RKO (cell line): ENCODE measurements at places on chromosomes 13 and 19.

- no peak for DNase-seq
Measured at GRCh38 chr13:68380041-68380973, 1150.2 kb upstream of the PCDH9 start.

GRCh38 chr19:13610039-13610691 is 103.9 kb upstream of the CACNA1A start:
- no peak for DNase-seq

DNA sequence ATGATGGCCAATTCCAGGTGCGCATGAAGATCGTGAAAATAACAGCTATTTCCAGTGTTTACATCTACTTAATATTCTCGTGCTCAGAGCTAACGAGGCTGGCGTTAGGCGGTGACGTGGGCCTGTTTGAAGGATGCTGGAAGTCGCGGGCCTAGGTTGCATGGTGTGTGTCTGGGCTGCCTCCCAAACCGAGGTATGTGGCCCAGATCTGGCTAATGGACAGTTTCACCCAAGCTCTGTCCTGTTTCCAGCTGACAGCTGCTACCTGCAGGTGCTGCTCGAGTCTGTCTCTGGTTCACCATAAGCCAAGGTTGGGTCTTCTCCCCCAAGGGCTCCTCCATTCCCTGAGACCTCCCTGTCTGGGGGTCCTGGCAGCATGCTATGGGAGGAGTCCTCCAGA is 40.5 kb upstream of the KCTD15 start:
- DNase-seq = no peak

GRCh38 chr13:19068691-19069090 is 112.9 kb downstream of the TUBA3C start:
- DNase-seq = no peak

GRCh38 chr19:7442423-7442822 is 46.4 kb downstream of the PEX11G start:
- DNase-seq = no peak

DNA sequence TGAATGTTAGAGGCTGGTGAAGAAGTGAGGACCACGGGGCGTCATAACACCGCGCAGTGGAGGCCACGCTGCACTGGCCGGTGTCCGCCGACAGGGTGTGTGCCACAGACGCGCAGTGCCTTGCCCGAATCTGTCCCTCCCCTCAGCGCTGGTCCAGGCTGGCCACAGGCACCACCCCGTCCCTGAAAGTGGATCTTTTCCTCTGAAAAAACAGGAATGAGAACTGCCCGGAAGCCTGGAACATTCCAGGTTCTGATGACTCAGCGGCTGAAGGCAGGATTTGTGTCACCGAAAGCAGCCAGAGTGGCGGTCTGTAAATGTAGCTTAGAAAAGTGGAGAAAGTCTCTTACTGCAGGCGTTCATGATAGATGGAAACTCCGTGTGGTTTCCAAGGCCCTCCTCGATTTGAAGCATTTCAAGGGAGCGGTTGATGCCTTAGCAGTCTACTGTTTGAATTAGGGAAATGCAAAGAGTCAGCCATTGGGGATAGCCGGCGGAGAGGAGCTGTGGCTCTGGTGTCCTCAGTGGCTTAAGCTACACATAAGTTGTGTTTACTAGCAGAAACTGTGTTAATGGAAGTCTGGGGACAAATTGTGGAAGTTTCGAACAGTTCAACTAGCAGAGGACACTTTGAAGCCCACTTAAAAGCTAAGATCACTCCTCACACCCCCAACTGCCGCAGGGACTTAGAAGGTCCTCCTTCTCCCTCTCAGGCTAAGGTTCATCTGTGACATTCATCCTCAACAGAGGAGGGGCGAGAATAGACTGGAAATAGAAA is 70.8 kb downstream of the NUFIP1 start:
- DNase-seq = peak; percentile 97

DNA sequence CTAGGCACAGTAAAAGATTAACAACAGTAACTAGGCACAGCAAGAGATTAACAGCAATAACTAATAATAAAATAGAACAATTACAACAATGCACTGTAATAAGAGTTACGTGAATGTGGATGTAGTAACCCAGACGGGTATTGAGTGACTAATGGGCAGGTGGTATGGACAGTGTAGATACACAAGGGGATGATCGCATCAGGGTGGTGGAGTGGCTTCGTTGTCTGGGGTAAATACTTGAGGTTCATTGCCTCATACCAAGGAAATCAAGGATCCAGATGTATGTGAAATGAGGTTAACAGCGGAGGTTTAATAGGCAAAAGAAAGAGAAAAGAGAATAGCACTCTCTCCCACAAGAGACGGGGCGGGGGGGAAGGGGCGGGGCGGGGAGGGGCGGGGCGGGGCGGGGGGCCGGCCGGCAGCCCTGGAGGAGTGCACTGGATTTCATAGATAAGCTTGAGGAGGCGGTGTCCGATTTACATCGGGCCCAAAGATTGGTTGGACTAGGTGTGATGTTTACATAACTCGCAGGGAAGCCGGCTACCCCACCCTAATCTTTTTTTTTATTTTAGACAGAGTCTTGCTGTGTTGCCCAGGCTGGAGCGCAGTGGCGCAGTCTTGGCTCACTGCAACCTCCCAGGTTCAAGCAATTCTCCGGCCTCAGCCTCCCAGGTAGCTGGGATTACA is 106.3 kb downstream of the KCTD15 start:
- no peak for DNase-seq

- no peak for DNase-seq
Measured at GRCh38 chr13:113960276-113960948, 13.5 kb downstream of the C13orf46 start.

DNA sequence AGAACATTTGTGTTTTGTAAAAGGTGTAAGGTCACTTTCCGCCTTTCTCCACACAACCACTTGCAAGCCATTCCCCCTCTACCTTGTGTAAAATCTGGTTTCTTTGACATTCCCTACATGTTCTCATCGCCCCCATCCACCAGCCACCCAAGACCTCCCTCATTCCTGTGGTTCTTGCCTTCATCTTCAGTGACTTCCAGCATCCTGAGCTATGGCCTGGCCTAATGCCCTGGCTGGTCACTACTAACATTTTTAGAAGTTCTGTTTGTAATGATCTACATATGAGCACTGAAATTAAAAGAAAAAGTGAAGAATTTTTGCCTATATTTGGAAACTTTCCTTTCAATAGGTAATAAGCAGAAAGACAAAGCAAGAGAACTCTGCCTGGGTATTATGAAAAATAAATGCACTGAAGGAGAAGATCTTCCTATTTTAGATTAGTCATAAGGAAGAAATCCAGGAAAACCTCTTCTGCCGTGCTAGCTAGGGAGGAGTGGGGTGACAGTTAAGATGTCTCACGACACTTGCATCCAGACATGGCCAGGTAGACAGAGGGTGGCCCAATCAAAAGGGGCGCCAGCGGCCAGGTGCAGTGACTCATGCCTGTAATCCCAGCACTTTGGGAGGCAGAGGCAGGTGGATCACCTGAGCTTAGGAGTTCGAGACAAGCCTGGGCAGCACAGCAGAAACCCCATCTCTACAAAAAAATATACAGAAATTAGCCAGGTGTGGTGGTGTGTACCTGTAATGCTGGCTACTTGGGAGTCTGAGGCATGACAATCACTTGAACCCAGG is 28.1 kb upstream of the MPHOSPH8 start:
- no peak for DNase-seq

DNA sequence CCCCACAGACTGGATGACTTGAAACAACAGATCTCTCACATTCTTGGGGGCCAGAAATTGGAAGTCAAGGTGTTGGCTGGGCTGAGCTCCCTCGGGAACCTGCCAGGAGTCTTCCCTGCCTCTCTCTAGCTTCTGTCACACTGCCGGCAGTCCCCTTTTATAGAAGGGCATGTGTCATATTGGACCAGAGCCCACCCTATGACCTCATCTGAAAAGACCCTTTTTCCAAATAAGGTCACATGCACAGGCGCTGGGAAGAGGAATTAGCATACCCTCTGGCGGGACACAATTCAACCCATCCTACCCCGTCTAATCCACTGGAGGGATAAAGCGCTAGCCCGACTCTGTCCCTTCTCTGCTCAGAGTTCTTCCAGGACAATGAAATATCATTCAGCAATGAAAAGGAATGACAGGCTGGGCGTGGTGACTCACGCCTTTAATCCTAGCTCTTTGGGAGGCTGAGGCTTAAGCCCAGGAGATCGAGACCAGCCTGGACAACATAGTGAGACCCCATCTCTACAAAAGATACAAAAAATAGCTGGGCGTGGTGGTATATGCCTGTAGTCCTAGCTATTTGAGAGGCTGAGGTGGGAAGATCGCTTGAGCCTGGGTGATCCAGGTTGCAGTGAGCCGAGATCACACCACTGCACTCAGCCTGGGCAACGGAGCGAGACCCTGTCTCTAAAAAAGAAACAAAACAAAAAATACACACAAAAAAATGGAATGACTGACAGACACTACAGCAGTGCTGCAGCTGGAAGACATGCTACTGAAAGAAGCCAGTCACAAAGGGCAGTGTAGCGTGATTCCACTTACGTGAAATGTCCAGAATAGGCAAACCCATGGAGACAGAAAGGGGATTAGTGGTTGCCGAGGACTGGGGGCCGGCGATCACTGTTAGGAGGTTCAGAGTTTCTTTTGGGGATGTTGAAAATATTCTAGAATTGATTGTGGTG is 28.5 kb downstream of the MEIS3 start:
- DNase-seq = no peak

DNA sequence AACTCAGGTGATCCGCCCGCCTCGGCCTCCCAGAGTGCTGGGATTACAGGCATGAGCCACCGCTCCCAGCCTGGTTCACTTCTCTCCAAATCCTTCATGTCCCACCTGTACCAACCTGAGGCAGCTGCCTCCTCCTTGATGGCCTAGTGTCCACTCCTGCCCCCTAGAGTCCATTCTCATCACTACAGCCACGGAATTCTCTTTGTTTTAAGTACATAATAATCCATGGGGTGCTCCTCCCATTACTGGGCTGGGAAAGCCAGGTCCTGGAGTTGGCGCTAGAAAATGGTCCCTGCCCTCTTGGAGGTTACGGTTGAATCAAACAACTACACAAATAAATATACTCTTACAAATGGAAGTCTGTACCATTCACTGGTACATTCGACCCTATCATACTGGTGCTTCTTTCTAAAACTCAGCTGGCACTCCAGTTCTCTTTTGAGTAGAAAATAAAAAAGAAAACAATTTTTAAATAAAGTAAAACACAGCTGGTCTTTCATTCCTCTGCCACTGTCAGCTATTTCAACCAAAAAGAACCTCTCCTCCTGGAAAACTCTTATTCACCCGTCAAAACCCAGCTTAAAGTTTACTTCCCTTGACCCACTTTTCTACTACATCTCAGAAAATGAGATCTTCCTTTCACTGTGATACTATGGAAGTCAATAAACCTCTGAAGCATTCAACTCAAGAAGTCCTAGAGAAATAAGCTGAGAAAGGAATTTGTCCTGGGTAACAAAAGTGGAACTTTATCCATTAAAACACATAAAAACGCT is 22.4 kb upstream of the ARHGEF18 start:
- DNase-seq = peak; percentile 17

DNA sequence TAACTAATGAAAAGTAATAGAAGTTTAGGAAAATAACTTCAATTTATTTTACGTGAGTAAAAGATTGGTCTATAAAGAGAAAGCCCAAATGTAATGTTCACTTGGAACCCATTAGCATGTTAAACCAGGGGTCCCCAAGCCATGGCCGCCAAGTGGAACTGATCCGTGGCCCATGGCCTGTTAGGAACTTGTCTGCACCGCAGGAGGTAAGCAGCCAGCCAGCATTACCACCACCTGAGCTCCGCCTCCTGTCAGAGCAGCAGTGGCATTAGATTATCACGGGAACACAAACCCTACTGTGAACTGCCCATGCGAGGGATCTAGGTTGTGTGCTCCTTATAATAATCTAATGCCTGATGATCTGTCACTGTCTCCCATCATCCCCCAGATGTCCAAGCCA is 818.7 kb upstream of the GPC6 start:
- no peak for DNase-seq

GRCh38 chr19:1860042-1860775 is 3.2 kb downstream of the KLF16 start:
- DNase-seq = peak; percentile 69

DNA sequence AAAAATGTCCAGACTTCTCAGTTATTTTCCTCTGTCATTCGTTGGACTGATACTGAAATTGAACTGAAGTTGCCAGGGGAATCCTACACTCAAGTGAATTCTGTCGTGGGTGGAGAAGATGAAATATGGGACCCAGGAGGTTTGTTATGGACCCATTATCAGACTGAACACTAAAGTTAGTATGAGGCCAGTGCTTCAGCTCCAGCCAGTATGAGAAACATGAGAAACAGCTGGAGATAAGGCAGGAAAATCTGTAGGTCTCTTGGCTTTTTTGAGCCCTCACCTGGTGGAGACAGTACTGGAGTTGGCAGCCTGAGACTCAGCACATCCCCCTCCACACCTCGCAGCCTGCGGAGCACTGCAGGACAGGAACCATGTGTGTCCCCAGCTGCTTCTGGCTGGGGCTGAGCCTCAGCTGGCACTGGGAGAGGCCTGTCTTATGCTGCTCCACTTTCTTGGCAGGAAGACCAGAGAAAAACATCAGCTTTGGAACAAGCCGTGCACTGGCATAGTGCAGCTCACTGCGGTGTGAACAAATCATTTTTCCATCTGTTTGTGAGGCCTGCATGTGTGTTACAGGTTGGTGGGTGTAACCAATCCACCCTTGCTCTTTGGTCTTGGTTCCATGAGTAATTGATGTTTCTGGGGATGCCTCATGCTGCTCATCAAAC is 641.0 kb downstream of the FGF9 start:
- no peak for DNase-seq

- DNase-seq = peak; percentile 37
Measured at GRCh38 chr13:42478531-42479156, 95.3 kb upstream of the TNFSF11 start.

- DNase-seq = no peak
Measured at GRCh38 chr13:23392925-23393645, 40.4 kb downstream of the SACS start.

- no peak for DNase-seq
Measured at GRCh38 chr13:56907766-56908165, 233.0 kb upstream of the PRR20A start.

GRCh38 chr13:113887700-113888201 is 23.9 kb upstream of the GAS6 start:
- no peak for DNase-seq

- DNase-seq = no peak
Measured at GRCh38 chr13:28744656-28745055, 25.9 kb upstream of the SLC46A3 start.

- no peak for DNase-seq
Measured at GRCh38 chr13:90700340-90700739, 647.1 kb upstream of the MIR17HG start.

GRCh38 chr13:77696006-77696878 is 1.2 kb upstream of the SLAIN1 start:
- no peak for DNase-seq

- no peak for DNase-seq
Measured at GRCh38 chr19:14028901-14029300, 953 bp downstream of the RLN3 start.

DNA sequence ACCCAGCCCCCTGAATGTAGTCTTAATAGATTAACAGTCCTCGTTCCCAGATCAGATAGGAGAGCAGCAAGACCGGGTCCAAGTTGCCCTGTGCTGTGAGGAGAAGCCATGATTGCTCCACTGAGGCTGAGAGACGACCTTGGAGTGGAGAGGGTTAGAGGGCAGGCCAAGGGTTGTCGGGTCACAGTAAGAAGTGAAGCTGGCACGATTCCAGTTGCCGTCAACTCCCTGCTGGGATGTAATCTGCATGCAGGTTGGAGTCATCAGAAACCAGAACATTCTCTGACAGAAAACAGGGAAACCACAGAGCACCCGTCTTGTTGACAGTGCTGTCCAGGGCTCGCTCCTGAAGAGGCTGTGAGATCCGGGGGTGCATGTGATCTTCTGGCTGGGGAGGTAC is 19.0 kb upstream of the ATP11A start:
- DNase-seq = no peak
